ENCODE measurements at places on chromosomes 13 and 19. TPM values are rescaled to one million over a fixed set of nuclear protein-coding genes. Genes with fewer than 3 reads are reported as not detected.

GRCh38 chr13:94157705-94158218 lies 321.7 kb downstream of the DCT start:
- H3K27ac ChIP-seq = no peak overlapping the region
- no peak for DNase-seq
- H3K4me1 ChIP-seq = peaks cover 11% of the 10 kb centered on the region
- H3K36me3 ChIP-seq = peaks cover 4% of the 10 kb centered on the region
- peaks cover 3% of the 10 kb centered on the region for H3K27me3 ChIP-seq

ZNF729 gene
- total RNA-seq = not detected

DNA sequence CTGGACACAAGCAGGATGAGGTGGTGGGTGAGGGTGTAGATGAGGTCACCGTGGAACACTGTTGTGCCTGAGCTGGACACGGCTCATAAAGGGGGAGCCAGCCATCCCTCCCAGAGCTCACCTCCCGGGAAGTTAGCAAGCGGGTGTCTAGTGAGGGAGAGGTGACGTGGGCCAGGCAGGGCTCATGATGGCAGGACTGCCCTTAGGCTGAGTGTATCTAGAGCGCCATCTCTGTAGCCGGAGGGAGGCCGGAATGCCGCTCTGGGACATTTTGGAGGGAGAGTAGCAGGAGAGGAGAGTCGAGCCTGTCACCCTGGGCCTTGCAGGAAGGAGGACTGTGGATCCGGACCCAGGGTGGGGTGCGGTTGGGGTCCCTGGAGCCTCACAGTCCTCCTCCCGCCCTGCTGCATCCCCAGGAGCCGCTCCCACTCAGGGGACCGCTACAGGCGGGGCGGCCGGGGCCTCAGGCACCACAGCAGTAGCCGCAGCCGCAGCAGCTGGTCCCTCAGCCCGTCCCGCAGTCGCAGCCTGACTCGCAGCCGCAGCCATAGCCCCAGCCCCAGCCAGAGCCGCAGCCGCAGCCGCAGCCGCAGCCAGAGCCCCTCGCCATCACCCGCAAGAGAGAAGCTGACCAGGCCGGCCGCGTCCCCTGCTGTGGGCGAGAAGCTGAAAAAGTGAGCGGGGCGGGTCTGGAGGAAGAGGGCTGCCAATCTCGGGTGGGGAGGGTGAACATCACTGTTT lies 9.2 kb downstream of the ZNF296 start:
- H3K27me3 ChIP-seq = peaks cover 7% of the 10 kb centered on the region
- no peaks in the 10 kb centered on the region for H3K4me1 ChIP-seq
- H3K27ac ChIP-seq = no peak overlapping the region
- 0 out of 2 replicates have a peak, but pooled peaks cover 4% of the 10 kb centered on the region for H3K36me3 ChIP-seq

DNA sequence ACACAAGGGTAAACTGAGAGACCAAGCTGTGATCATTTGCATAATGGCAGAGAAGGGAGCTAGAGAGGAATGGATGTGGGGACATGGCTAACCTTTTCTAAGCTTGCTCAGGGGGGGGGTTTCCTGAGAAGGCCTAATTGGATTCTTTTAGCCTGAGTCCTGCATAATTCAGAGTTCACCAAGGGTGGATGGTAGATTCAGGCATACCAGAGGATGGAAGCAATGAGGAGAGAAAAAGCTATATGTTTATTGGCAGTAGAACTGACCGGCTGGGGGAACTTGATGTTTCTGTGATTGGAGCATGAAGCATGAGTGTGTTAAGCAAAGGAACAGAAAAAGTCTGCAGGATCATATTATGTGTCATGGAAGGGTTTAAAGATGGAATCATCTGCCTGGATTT lies 65.9 kb upstream of the KLF12 start:
- H3K4me1 ChIP-seq = peaks cover 60% of the 10 kb centered on the region
- no peaks in the 10 kb centered on the region for H3K36me3 ChIP-seq
- H3K4me3 ChIP-seq = peak overlapping the region; percentile 0

DNA sequence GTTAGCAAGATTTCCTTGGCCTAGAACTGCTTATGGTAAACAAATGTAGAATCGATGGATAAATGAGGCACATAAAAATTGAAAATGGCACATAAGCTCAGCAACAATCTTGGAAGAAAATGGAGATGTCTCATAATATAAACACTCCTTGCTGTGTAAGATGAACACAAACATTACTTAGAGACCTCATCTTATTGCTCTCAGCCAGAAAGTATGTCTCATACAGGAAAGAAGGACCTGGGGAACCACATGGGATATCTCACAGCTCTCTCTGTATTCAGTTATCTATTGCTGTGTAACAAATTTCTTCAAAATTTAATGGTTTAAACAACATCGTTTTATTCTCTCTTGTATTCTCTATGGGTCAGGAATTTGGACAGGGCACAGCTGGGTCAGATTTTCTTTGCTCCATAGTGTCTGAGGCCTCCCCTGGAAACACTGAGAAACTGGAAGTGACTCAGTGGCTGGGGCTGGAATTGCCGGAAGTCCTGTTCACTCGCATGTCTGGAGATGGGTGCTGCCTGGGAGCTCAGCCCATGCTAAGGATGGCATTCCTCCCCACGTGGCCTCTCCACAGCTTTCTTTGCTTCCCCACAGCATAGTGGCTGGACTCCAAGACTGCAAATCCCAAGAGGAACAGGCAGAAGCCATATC lies 105.1 kb downstream of the NUFIP1 start:
- H3K4me1 ChIP-seq = peaks cover 22% of the 10 kb centered on the region
- 0 out of 2 replicates have a peak, but pooled peaks cover 4% of the 10 kb centered on the region for H3K36me3 ChIP-seq
- H3K27ac ChIP-seq = peak overlapping the region; percentile 95
- no peaks in the 10 kb centered on the region for H3K27me3 ChIP-seq
- peak; percentile 81 for DNase-seq
- peak overlapping the region; percentile 35 for H3K4me3 ChIP-seq
